ENCODE measurements at places on chromosomes 3 and 15.

- DNase-seq: no peak
These were observed 57.4 kb downstream of the EEFSEC start for GRCh38 chr3:128210711-128211110.

DNA sequence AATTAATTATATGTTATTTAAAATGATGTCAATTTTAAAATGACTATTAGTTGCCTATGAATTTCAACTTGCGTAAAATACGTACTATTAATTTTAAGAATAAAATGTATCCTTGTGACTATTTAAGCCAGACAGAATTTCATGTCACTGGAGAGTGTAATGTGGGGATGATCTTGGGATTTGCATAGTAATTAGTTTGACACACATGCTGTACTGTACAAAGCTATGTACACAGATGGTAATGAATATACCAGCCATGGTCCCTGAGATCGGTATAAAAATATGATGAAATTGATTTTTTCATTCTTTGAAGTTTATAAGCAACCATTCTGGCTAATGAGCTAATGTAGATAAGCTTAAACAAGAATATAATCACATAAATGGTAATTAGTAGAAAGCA is 134.4 kb upstream of the ROBO1 start:
- DNase-seq: no peak

DNA sequence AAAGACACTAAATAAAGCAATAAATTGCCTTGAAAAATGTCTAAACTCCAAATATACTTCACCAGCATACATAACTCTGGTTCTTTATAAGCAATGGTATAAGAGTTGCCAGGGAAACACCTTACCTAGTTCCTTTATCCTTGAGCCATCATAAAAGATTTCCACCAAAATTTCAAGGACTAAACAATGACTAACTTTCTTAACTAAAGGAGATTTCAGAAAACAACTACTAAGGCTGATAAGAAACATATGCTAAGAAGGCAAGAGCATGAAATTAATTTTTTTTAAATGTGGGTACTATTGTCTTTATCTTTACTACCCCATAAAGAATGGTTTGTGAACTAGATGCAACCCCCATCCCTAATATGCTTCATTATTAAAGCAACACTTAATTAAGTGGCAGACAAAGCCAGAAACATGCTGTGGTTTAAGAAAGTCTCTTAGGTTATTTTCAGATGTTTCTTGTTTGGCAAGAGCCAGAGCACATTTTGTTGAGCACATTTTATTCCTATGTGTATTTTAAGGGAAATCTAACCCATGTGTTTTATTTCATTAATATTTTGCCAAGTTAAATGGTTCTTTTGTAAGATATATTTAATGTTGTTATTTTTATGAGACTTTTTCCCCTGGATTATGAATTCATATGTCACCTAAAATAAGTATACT is 17.4 kb upstream of the VEPH1 start:
- DNase-seq: no peak

DNA sequence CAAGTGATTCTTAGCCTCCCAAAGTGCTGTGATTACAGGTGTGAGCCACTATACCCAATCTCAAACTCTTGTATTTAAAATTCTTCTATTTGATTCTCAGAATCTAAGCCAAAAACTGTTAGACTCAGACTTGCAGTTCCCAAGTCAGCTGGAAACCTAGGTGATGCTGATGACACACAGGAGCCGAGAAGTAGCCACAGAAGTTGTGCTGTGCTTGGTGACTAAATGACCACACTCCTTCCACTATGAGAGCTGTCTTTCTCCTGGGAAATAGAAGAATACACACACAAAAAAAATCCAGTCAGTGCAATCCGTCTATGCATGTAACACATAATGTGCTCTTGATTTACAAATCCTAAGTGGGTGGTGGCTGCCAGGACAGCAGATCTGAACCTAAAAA is 33.9 kb downstream of the ILDR1 start:
- DNase-seq: no peak

- no peak for DNase-seq
These were observed 64.5 kb upstream of the KLF13 start for GRCh38 chr15:31262143-31262530.

- no peak for DNase-seq
These were observed 10.1 kb upstream of the STIMATE start for GRCh38 chr3:52907497-52907896.

GRCh38 chr15:73700041-73700842 is 16.1 kb downstream of the CD276 start:
- peak; percentile 63 for DNase-seq

DNA sequence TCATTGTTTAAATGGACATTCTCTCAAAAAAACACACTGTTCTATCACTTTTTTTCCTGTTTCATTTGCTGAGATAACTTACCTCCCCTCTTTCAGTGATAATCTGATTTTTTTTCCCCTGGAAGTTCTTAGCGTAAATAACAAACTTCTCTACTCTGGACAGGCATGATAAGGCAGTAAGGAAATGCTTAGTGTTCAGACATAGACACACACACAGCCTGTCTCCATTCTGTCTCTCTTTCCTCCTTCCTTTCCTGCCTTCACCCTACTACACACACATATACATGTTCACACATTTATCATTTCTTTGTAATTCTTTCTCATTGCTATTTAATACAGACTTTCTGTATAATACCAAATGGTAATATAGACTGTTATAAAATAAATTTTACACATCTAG is 470.8 kb upstream of the ROBO1 start:
- DNase-seq: no peak

- no peak for DNase-seq
These were observed 93.0 kb downstream of the CADM2 start for GRCh38 chr3:85051786-85052185.

DNA sequence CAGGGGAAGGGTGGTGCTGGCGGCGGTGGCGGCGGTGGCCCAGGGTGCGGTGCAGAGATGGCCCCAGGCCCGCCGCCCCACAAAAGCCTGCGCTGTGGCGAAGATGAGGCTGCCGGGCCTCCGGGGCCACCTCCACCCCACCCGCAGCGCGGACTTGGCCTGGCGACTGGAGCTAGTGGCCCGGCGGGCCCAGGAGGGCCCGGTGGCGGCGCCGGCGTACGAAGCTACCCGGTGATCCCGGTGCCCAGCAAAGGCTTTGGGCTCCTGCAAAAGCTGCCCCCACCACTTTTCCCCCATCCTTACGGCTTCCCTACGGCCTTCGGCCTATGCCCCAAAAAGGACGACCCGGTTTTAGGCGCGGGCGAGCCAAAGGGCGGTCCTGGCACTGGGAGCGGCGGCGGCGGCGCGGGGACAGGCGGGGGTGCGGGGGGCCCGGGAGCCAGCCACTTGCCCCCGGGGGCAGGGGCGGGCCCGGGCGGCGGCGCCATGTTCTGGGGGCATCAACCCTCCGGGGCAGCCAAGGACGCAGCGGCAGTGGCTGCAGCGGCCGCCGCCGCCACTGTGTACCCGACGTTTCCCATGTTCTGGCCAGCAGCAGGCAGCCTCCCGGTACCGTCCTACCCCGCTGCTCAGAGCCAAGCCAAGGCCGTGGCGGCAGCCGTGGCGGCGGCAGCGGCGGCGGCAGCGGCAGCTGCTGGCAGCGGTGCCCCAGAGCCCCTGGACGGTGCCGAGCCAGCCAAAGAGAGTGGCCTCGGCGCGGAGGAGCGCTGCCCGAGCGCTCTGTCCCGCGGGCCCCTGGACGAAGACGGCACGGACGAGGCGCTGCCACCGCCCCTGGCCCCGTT is 1.6 kb downstream of the SKOR1 start:
- no peak for DNase-seq

- no peak for DNase-seq
These were observed 98.3 kb upstream of the SPATA12 start for GRCh38 chr3:56962206-56962605.

DNA sequence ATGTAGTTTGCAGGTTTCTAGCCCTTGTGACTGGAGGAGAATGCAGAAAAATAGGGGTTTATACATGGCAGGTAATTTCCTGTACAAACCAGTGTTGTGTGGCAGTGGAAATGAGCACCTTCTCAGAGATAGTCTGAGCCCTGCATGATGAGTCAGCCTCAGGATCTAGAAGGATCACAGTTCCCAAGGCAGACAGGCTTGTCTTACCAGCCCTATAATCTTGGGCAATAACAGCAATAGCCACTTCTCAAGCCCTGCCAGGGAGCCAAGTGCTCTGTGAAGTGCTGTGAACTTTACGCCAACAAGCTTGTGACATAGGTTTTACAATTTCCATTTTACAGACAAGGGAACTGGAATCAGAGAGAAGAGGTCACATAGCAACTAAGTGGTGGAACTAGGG is 89.4 kb downstream of the CD47 start:
- no peak for DNase-seq

DNA sequence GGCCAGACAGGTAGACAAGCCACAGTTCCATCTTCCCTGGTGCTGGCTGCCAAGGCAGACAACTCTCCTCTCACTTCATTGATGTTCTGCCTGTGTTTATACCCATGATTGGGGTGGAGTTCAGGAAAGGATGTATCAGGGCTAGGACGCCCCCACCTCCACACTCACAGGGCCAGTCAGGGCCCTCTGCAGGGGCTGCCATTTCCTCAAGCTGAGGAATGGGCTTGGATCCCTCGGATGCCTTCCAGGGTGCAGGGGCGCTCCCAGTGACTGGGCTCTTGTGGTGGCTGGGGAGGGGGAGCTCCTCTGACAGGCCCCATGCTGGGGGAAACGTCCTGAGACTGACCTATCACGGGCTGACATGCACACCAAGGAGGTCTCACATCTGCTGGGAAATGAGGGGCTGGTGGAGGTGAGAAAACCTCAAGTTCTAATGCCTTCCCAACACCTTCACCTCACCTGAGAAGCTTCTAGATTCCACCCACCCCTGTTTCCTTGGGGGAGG is 31.4 kb downstream of the SEMA7A start:
- no peak for DNase-seq

DNA sequence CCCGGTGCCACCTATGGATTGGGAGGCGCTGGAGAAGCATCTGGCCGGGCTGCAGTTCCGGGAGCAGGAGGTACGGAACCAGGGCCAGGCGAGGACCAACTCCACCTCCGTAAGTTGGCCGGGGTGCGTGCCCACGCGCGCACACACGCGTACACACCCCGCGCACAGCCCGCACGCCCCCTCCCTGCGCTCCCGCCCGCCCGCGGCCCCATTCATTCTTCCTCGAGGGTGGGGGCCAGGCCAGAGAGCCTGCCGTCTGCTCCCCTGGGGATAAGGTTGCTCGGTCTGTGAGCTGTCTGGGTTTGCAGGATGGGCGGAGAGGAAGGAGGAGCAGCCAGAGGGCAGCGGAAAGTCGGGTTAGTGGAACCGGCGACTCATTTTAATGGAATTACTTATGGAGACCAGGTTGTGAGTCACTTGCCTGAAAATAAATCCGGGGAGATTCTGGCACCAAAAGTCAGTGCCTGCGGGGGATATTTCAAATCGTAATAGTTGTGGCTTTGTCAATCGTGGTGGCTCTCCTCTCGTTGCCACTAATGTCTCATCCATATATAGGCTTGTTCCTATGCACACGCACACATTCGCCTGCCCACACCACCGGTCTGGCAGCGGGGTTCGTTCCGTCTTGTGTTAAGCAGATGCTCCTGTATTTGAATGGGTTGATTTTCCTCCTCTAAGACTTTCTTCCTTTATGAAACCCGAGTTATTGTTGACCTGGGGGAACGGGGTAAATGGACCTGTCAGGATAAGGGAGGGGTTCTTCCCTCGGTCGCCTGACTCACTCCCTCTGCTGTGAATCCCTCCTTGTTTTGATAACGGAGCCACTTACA is 223.4 kb upstream of the IL12A start:
- DNase-seq: peak; percentile 7

DNA sequence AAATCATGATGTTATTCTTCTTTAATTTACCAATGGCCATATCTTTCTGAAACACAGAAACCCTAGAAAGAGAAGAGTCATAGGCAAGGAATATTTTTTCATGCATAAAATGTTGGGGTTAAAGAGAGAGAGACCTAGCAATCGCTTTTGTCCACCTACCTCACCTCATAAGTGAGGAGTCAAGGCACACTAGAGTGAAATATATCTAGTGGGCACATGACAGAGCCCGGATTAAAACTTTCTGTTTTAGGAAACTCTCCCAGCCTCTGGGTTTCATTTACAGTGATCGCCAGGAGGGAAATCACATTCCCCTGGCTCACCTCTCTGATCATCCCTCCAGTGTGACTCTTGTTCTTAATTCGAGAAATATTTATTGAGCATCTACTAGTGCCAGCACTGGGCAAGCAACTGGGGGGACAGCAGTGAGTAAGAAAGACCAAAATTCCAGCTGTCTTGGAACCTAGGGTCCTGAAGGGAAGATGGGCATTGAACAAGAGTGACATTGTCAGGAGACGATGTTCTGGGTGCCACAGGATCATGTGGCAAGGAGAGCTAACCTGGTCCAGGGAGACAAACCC is 1.3 kb downstream of the CAPN3 start:
- DNase-seq: no peak
